ENCODE measurements at places on chromosomes 16 and 17. TPM values are rescaled to one million over a fixed set of nuclear protein-coding genes. Genes with fewer than 3 reads are reported as not detected.

DNA sequence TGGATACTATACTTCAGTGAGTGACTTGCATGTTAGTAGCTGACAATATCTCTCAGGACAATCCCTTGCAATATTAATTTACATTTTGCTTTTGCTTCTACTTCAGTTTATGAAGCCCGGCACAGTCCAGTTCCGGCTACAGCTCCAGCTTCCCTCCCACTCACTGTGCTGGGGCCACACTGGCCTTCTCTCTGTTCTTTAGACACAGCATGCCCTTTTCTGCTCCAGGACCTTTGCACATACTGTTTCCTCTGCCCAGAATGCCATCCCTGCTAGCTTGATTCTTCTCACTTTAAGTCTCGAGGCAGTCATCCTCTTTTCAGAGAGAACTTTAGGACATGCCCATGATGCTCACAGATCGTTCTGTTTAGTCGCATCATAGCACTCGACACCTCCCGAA lies 25.5 kb upstream of the LRRC75A start:
- no peak for DNase-seq

DNA sequence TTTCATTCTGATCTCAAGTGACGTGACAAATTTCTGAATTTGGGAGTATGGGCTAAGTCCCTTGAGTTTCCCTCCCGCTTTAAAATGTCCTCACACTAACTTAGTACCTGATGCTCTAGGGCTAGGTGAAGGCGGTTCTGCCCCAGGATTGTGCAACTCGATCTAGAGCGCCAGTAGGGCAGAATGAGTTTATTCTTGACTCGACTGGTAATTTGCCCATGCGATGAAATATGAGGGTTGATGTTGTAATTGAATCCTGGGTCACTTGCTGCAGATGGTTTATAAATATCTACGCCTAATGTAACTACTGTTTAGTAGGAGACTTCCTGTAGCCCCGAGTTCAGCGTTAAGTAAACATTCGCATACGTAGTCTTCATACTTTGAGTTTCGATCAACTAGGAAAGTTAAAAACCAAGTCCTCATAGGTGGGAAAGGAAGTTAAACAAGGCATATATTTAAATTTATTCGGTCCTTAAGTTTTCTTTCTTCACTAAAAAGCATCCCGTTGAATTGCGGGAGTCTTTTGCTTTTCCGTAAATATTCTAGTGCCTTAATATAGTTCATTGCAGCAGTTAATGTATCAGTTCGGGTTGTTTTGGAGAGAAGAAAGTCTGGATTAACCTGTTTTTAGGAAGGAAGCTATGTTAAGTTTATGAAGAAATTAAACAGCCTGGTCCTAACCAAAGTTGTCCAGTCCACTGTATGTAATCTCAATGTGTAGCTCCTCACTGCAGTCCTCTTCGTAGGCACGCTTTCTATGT lies 1.6 kb downstream of the CTCF start:
- DNase-seq: no peak

- no peak for DNase-seq
Measured at GRCh38 chr17:76492123-76492988, 8.9 kb downstream of the RHBDF2 start.

Gene PEX12
- polyA plus RNA-seq: 7.1 TPM

DNA sequence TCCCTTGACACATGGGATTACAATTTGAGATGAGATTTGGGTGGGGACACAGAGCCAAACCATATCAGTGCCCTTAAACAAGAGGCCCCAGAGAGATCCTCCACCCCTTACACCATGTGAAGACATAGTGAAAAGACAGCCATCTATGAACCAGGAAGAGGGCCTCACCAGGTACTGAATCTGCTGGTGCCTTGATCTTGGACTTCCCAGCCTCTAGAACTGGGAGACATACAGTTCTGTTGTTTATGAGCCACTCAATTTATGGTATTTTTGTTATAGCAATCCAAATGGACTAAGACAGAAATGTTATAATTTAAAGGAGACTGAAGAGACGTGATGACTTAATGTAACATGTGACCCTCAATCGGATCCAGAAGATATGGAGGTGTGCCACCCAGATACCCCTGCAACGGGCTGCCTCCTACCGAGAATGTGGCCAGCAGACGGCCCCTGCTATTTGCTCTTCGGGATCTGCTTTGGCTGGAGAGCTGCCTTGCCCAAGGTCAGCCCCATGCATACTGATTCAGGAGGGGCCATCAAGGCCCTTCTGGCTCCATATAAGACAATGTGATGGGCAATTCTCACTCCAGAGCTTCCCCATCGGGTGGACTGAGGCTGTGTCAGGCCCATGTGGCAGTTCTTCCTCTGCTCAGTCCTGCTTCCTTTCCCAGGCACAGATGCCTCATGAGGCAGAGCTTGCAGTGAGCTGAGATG lies 80.6 kb downstream of the NETO2 start:
- no peak for DNase-seq

Gene CMTM2
- 0.30 TPM for polyA plus RNA-seq

DNA sequence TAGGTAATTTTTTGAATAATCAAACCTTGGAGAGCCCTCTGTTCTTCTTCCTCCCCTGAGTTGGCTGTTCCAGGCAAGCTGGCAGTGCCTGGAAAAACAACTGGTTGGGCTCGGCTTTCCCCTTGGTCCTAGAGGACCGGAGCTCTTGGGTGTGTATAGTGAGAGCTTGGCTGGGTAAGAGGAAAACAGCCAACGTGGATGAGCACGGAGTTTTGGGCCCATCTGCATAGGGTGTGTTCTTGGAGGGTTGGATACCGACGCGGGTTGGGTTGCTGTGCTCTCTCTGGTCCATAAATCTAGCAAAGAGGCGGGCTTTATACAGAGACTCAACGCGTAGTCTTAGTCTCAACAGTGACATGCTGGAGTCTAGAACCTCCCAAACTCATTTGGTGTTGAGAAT lies 23.2 kb downstream of the ITGB3 start:
- DNase-seq: peak; percentile 66

DNA sequence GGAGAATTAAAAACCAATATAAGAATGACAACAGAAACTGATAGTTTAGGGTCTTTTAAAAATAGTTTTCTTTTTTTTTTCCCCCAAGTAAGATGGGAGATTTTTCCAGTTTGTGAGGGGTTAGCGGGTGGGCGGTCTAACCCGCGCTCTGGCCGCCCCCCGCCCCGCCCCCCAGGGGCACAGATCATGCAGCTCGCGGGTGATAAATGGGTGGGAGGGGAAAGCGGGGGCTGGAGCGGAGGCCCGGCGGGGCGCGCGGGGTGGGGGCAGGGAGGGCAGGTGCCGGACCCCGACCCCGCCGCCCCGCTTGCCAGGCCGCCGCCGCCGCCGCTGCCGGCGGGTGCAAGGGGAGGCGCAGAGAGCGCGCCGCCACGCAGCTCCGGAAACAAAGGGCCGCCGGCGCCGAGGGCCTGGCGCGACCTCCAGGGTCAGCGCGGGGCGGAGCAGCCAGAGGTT lies 60.1 kb upstream of the GSE1 start:
- no peak for DNase-seq

Gene SPIRE2
- polyA plus RNA-seq: 2.5 TPM

Gene NGFR
- polyA plus RNA-seq: 39.8 TPM

GRCh38 chr17:2151358-2152033 lies 96.6 kb downstream of the HIC1 start:
- no peak for DNase-seq

DNA sequence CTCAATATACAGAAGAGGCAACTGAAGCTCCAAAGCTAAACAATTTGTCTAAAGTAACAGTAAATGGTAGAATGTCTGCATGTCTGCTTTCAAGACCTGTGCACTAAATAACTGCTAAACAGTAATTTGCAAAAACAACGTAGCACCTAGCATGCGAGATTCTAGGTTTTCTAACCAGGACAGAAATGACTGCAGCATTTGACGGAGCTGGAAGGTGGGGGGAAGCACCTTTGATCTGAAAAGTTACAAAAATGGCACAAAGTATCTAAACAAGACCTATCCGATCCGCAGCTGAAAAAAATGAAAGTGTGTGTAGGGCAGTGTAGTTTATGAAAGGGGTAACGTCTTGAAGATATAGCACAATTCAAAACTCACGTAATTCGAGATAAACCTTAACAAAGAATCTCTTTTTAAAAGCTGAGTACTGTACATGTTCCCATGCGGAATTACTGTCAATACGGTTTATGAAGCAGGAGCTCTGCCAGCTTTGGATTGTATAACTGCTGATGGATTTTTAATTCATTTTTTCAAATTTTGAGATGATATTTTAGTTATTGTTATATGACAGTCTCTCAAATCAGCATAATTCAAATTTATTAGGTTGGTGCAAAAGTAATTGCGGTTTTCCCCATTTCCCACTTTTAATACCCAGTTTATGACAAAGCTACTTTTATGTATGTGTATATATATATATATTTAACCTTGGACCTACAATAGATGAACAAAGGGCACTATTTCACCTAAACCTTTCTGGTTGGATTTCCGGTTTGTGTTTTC lies 1.2 kb upstream of the WIPI1 start:
- no peak for DNase-seq

DNA sequence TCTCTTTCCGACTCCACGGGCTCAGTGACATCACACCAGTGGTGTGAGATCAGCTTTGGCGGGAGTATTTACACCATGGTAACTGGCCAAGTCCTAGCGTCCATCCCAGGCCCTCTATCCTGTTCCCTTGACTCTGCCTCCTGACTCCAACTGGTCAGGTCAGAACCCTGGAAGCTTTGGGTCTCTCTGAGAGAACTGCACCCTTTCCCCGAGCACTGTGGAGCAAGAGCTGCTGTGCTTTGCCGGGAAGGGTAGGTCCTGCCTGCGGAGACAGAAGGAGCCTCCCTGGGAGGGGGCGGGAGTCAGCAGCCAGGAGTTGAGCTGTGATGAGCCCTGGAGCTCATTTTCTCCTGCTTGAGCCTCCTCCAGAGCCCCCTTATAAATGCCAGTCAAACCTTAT lies 212.1 kb upstream of the TNRC6C start:
- DNase-seq: no peak

DNA sequence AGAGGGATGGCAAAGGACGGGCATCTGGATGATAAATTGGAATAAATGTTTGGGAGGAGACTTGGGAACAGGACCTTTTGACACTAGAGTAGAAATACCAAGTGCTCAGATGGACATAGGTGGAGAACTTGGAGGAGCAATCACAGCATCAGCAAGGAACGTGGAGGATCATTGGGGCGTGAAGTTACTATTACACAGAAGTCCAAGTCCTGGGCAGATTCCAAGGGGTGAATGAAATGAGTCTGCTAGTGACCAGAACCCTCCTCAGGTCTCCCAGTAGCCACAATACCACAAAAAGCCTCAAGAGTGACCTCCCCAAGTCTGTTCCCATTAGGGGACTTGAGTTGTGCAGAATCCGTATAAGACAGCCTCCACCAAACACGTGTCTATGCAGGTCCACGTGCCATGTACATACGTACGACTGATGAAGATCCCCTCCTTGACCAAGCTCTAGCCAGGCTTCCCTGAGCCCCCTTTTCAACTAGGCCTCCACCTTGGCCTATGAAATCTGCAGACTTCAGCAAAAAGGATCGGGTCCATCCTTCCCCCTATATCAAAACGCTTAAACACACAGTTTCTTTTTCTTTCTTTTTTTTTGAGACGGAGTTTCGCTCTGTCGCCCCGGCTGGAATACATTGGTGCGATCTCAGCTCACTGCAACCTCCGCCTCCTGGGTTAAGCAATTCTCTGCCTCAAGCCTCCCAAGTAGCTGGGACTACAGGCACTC lies 2.2 kb downstream of the C17orf67 start:
- no peak for DNase-seq

DNA sequence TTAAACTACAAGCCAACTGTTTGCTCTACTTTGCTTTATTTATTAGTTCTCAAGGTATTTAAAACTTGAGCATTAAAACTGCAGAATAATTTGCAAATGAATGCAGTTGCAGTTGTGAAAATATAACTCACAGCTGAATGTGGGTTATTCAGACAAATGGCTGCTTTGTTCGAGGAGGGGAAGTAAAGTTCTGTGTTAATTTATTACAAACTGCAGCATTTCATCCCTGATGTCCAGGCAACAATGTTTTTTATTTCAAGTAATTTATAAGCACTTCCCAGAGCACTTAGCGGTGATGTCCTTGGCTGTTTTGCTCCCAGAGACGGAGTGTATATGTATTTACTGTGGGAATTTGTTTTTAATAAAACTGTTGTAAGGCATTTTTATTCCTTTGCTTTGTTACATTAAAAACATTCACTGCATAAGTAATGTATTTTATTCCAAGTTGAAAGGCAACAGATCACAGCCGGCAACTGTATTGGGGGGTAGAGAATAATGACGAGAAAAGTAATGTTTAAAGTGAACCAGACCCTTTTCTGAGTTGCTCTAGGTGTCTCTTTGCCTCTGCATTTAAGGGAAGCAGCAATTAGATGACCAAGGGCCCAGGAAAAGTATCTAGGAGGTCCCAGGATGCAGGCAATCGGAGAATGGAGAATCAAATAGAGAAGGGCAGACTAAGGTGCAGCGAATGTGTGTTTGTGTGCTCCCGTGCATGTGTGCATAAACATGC lies 291.2 kb upstream of the SALL1 start:
- DNase-seq: no peak

Gene TBC1D3
- polyA plus RNA-seq: not detected

- DNase-seq: no peak
Measured at GRCh38 chr17:32142857-32143526, 690 bp downstream of the RHOT1 start.

GRCh38 chr16:1920727-1921171 lies 2.5 kb upstream of the HS3ST6 start:
- DNase-seq: no peak

- DNase-seq: no peak
Measured at GRCh38 chr17:58097384-58098088, 14.3 kb downstream of the DYNLL2 start.

Gene TELO2
- 30.8 TPM for polyA plus RNA-seq

GRCh38 chr16:77234611-77235010 lies 35.4 kb downstream of the SYCE1L start:
- DNase-seq: no peak

- no peak for DNase-seq
Measured at GRCh38 chr16:82888591-82889001, 261.8 kb downstream of the CDH13 start.

DNA sequence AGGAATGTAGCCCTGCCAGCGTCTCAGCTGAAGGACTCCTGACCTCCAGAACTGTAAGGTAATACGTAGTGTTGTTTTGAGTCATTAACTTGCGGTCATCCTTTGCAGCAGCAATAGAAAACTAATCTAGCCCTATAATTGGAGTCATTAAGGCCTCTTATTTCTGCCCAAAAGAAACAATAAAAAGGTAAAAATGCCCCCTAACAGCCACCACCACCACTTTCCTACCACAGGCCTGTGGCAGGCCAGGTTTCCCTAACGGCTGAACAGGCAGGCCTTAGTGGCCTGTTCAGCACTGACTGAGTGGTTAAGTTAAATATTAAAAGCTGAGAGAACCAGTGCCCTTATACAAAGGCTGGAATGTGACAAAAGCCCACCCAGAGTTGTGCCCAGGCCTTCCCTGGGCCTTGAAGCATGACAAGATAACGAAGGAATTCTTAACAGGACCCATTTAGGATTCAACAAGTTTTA lies 286.5 kb upstream of the ERCC4 start:
- no peak for DNase-seq

GRCh38 chr16:8571061-8571596 lies 19.2 kb downstream of the TMEM114 start:
- no peak for DNase-seq

Gene MPP3
- 4.4 TPM for polyA plus RNA-seq

Gene CCDC40
- polyA plus RNA-seq: 5.5 TPM

GRCh38 chr17:70661342-70662222 lies 492.2 kb downstream of the KCNJ2 start:
- DNase-seq: no peak

Gene CXCL16
- 5.1 TPM for polyA plus RNA-seq

- no peak for DNase-seq
Measured at GRCh38 chr16:68371276-68371651, 60.4 kb downstream of the PRMT7 start.

- DNase-seq: no peak
Measured at GRCh38 chr16:1184156-1184868, 31.4 kb downstream of the CACNA1H start.

Gene XAF1
- 10.0 TPM for polyA plus RNA-seq

Gene LHX1
- not detected for polyA plus RNA-seq
